ENCODE measurements at places on chromosomes 12 and 14.

DNA sequence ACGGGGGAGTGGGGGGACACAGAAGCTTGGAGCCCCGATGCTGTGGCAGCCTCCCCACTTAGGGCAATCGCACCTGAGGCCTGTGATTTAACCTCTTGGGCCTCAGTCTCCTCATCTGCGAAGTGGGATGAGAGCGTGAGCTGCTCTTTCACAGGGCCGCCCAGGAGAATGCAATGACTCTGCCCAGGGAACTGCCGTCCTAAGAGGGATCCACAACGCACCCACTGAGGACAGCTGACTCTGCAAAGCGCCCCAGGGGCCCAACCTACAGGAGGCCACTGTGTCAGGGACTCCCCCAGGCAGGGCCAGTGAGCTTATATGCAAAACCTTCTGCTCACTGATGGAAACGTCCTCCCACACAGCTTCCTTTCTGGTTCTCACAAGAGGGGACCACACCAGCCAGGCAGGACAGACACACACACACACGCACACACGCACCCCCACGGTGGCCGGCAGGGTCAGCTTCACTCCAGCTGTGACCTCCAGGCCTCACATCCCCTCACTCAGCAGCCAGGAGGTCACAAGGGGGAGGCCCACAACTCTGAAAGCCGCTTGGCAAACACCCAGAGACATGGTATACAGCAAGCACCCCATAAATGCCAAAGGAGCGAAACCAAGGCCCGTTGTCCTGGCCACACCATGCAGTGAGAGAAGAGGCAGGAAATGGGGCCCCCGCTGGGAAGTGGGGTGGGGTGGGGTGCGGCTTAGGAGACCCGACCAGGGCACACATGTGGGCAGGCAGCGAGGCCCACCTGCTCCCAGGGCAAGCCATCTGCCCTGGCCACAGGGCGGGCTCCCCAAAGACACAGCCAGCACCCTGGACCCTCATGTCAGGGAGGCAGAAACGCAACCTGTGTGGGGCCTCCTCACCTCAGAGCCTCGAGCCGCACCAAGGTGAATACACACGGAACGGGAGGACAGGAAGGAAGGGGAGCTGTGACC, 73.3 kb downstream of the NCOR2 start:
- DNase-seq, result no peak

DNA sequence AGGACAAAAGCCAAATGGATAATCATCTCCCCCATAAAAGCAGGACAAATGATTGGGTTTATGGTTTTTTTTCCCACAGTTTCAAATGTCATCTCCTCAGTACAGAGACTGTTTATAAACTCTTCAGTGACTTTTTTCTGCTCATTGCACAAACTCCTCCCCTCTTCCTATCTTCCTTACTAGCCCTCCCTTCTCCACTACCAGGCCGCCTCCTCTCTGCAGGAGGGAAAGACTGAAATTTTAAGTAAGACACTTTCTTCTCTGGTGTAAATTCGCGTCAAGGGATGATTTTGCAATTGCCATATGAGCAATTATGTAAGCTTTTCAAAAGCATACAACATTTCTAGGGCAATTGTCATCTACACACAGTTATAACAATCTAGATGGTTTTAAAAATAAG, 37.0 kb downstream of the BTG1 start:
- no peak for DNase-seq

DNA sequence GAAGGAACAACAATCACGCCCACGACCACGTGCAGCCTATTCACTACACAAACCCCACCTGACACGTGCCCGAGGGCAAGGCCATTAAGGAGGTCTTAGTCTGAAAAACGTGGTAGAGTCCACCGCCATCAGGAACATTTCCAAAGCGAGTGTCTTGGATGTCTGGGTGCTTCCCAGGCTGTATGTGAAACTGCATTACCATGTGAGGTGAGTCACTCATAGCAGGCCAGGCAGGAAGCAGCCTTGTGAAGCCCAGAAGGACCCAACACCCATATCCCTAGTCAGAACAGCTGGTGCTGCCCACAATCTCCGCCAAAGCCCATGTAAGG, 3.3 kb upstream of the KRT79 start:
- DNase-seq, result peak; percentile 51

GRCh38 chr12:91215940-91216454, 33.4 kb upstream of the DCN start:
- peak; percentile 100 for DNase-seq

- DNase-seq, result no peak
These were observed 988 bp upstream of the TMEM263 start for GRCh38 chr12:106954462-106955376.

GRCh38 chr12:63164911-63165310, 13.9 kb upstream of the AVPR1A start:
- no peak for DNase-seq

DNA sequence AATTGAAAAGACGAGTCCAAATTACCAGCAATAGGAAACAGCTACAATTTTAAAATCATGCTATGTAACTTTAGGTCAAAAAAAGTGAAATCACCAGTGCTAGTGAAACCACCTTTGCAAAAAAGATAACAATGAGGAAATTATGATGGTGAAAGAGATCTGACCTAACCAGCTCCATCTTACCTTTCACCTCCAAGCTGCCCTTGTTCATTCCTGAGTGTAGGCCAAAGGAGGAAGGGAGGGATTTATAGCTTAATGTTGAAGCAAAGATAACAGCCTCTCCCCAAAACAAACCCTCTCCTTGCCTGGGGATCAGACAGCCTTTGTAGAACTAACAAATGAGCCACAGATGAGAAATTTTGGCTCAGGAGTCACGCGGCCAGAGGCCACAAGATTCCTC, 83.2 kb upstream of the EIF5 start:
- no peak for DNase-seq

- DNase-seq, result no peak
These were observed 121.2 kb downstream of the FSCB start for GRCh38 chr14:44385906-44386305.

GRCh38 chr12:15933751-15934150, 22.6 kb downstream of the DERA start:
- no peak for DNase-seq

DNA sequence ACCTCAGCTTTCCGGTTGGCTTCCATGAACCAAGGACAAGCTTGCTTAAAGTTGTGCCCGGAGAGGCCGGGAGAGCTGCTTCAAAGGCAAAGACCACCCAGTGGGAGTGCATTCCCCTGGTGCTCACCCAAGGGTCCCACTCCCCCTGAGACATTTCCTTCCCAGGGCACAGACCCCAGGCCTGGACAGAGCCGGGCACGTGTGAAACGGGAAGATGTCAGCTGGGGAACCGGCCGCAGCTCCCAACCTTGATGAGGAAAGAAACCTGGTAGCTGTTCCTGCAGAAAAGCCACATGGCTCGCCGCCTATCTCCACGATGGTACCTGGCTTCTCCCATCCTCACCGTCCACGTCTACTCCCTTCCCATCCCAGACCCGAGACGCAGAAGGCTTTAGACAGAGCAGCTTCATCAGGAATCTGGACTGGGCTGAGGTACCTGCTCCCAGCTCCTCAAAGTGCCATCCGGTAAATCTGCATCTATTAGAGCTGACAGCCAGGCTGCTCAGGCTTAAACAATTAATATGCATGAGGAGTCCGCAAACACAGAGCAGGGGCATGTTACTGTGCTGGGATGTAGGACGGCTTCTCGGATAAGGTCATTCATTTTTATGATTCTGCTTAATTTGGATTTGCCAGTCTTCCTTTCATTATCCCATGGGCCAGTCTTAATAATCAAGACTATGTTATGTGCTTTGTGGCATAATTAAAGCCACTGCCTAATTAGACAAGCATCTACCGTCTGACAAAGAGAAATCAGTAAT, 53.1 kb downstream of the GALNT9 start:
- DNase-seq, result no peak

DNA sequence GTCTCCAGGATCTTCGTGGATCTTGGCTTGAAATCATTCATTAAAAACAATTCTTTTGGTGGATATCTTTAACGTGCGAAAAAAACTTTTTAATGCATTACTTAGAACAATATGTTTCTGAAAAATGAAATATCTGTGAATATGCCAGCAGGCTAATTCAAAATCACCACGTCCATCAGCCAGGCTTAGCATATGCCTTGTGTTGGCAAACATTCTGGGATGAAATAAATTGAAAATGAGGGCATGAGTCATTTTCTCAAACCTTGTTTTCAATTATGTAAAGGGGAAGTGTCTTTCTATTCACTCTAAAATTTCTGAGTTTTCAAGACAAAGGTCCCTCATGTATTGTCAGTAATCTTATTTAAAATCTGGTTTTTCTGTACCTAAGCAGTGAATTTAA, 393.9 kb downstream of the PAWR start:
- DNase-seq, result no peak

DNA sequence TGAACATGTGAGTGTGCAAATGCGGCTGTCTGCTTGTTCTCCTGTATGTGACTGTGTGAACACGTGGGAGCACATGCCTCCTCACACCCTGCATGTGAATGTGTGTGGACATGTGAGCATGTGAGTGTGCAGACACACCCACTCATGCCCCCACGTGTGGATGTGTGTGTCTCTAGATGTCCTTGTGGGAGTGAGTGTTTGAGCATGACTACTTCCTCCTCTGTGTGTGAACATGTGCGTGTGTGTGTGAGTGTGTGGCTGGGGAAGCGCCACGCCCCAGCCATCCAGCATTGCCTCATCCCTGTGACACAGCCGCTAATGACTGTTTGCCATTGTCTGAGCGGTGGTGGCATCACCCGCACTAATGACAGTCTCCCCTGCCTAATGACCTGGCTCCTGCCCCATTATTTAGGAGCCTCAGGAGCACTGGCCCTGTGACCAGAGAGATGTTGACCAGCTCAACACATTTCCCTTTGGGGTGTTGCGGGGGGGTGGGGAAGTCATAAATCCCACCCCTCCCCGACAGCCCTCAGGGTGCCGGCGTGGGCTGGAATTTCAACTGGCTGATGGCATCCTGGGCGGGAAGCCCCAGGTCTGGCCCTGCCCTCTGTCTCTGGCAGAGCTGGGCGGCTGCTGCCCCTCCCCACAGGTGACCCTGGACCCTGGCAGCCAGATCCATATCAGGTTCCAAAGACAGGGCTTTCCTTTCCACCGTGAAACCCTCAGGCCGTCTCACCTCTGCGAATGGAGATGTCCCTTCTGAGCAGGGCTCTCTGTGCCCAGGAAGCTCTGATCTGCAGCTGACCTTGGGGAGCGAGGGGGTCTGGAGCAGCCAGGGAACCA, 11.5 kb upstream of the KRT80 start:
- peak; percentile 78 for DNase-seq

DNA sequence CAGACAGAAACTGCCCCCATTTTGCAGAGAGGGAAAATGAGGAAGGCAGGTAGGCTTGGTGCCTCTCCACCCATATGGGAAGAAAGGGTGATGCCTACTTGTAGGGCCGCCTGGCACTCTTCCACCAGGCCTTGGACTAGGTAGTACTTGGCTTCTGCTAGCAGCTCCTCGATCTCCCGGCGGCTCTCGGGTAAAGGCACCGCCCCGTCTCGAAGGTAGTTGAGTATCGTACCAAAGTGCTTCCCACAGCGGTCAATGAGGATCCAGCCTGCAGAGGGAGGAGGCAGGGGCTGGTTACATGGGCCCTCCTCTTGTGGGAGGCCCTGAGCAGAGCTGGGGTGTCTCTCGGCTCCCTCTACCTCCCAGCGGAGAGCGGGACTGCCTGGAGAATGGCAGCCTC, 16.6 kb downstream of the KCTD10 start:
- no peak for DNase-seq

DNA sequence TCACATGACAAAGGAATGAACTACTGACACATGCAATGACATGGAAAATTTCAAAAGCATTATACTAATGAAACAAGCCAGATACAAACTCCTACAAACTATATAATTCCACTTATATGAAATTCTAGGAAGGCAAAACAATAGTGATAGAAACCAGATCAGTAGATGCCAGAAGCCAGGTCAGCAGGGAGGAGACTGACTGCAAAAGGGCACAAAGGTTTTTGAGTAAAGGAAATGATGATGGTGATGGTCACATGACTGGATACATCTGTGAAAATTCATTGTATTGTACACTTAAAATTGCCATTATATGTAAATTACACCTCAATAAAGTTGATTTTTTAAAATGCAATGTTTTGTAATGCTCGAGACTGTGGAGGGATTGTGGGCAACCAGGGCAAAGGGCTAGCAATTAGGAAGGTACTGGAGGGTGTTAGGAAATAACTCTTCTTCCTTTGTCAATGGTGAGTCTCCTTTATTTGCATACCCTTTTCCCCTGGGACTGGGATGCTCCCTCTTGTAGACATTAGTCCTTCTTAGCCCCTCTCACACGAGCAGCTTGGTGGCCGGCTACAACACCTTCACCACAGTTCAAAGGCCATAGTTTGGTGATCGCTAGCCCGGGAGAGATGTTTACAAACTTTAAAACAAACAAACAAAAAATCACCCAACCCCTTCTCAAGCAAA, 6.7 kb upstream of the PRPF40B start:
- DNase-seq, result no peak

DNA sequence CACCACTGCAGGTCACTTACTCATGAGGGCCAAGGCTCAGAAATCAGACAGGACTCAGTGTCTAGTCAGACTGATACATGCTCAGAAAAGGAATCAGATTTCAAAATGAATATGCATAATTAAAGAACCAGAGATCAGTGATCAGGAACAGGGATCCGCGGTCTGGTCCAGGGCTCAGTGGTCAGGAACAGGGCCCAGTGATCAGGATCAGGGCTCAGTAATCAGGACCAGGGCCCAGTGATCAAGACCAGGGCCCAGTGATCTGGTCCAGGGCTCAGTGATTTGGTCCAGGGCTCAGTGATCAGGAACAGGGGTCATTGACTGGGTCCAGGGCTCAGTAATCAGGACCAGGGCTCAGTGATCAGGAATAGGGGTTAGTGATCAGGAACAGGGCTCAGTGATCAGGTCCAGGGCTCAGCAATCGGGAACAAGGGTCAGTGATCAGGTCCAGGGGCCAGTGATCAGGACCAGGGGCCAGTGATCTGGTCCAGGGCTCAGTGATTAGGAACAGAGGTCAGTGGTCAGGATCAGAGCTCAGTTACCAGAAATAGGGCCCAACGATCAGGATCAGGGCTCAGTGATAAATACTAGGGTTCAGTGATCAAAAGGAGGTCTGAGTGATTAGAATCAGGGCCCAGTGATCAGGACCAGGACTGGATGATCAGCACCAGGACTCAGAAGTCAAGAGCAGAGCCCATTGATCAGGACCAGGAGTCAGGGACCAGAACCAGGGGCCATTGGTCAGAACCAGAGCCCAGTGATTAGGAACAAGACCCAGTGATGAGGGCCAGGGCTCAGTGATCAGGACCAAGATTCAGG, 175.3 kb downstream of the TMEM121 start:
- DNase-seq, result no peak

- no peak for DNase-seq
These were observed 1082.5 kb downstream of the BCL11B start for GRCh38 chr14:98189511-98189910.

GRCh38 chr12:22008196-22008595, 37.8 kb upstream of the CMAS start:
- DNase-seq, result no peak
